ENCODE measurements at places on chromosomes 2 and 18.

GRCh38 chr2:88517759-88518201, 65.3 kb upstream of the FOXI3 start:
- no peak for DNase-seq

DNA sequence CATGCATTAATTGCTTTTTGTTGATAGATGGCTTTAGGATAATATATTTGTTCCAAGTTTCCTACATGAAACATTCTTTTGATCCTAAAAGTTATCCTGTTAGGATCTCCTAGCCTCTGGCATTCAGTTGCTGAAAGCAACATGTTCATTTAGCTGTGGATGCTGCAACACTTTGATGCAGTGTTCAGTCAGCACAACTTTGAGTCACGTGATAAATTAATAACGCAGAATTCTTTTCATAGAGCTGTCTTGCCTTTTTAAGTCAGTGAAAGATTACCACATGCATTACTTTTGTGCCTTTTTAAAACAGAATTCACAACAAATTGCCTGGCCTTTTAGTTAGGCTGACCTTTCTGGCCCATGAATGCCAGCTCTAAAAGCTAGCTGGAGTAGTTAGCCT, 1467.9 kb upstream of the ZEB2 start:
- no peak for DNase-seq

DNA sequence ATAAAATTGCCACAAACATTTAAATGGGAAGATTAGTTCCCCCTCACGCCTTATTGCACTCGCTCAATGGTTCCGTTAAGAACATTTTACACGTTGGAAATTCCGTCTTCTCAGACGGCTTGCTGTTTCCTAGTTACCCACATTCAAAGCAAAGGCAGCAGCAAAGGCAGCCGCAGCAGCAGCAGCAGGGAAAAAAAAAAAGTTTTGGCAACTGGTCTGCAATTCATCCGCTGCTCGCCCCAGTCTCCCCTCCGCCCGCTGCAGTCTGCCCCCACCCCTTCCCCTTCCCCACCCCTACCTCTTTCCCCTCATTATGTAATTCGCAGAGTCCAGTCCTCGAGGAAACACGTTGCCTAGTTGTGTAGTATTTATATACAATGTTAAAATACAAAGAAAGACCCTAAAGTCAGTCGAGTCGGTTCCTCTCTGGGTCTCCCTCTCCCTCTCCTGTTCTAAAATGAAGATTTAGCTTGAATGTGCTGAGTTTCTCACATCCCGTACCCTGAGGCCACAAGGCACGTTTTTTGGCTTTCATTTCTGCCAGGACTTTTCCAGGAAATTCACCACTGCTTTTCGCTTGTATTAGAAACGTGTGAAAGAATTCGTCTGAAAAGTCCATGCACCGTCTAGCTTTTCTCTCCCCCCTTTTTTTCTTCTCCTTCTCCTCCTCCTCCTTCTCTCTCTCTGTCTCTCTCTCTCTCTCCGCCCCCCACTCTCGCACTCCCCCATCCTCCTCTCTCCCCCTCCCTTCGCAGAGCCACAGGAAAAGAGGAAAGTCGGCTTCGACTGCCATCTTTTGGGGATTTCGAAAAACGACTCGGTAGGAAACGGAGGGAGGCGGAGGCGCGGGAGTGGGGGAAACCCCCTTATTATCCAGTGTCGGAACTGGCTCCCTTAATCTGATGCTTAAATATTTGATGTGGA, 140.0 kb downstream of the MEIS1 start:
- peak; percentile 3 for DNase-seq

GRCh38 chr18:74251297-74252038, 40.3 kb downstream of the CYB5A start:
- DNase-seq: no peak

DNA sequence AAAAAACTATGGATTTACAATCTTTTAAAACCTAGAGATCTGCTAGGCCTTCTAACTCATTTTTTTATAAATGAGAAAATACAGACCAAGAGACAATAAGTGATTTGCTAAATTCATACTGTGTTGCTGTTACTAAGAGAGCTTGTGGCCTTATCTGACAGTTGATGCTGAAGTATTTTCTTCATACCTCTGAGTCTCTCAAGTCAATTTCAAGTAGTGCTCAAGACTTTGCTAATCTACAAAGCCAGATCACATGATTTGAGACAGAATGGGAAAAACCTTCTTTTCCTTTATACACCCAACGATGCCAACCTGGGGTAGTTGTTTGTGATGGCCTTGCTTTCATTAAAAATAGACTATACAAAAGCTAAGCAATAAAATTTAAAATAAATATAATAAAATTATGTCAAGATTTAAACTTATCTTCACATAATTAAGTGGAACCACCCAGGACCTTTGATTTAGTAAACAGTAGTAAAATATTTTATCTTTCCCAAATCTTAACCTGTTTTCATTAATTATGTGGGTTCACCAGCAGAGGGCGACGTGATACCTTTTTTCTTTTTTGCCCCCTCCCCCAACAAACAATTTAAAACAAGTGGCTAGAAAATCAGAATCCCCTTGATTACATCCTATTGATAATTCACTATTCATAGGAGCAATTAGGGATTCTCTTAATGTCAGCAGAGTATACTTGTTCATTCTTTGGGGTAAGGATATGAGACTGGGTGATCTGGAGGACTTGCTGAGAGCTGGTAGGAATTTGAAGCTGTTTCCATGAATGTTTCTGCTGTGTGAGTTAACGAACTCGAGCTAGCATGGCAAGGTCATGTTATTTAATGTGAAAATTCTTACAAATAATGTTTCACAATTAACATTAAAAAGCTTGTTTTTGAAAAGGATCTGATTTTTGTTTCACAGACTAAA, 49.6 kb upstream of the SLC5A7 start:
- DNase-seq: no peak

DNA sequence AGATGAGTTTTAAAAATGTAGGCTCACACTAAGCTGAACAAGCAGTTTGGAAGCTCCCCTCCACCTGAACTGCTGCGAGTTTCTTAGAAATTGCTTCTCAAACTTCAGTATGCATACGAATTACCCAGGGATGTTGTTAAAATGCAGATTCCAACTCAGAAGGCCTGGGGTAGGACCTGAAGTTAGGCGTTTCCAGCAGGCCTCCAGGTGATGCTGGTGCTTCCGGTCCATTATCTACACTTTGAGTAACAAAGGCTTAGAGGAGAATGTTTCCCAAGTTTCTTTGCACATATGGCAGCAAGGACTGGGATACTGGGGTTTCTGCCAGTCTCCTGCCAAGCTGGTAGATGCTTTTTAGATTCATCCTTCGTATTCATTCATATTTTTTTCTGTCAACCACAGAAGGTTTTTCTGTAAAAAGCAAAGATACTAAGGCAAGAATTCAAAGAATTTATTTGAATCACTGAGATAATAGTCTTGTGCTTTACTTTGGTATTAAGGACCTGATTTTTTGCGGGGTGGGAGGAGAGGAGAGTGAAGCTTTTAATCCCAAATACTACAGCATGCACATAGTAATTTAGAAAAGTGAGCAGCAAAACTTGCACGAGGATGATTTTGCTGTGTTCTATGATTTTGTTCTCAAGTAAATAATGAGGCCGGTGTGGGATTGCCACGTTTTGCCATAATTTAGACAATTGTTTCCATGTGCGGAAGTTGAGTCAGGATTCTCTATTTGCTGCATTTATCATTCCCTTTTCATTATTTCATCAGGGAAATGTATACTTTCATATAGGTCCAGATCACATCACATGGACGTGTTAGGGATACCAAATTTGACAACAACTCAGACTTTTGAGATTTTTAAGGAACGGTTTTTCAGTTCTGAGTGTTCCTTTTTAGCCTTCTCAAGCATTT, 137.6 kb upstream of the SPATS2L start:
- no peak for DNase-seq

GRCh38 chr18:21364471-21364870, 122.4 kb downstream of the GREB1L start:
- DNase-seq: no peak

GRCh38 chr2:80858965-80859364, 554.4 kb upstream of the LRRTM1 start:
- DNase-seq: no peak

DNA sequence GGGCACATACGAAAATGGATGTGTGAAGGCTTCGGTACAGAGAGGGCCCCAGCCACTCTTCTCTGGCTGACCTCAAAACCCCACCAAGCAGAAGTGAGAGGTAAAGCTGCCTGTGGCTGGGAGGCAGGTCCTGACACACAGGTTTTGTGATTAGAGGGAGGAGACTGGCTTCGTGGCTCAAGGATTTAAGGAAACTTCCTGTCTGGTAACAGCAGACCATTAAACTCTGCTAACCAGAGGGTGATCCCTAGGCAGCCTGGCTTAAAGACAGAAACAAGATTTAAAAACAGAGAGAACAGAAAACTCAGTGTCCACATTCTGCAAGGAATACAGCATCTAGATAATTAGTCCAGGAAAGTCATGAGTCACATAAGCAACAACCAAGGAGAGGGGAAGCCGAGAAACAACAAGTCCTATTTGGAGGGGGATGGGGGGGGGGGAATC, 101.9 kb downstream of the NFATC1 start:
- DNase-seq: no peak

DNA sequence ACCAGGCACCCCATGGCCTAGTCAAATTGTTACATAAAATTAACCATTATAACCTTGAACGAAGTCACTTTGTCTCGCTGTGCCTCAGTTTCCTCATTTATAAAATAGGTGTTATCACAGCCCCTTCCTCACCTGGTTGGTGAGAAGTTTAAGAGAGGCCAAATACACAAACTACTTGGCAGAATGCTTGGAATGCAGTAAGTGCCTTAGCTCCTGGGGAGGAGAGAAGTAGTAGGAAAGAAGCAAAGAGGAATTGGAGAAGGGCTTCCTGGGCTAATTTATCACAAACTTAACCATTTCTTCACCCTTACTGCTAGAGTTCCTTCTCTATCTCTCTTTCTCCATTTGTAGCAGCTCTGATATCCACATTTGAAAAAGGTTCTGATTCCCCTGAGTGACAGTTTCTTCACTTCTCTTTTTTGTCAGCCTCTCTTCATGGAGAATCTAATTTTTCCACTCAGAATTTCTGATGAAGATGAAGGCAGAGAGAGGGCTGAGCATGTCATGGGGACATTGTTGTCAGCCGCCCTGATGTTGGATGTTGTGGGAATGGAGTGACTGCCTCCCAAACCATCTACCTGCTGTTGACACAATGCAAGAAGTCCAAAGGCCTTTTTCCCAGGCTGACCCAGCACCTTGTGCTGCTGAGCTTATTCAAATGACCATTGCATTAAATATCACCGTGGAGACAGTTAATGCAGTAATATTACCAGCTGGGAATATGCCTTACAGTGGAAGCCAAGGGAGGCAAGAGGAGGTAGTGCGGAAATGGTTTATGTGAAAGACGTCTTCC, 60.4 kb downstream of the BOD1L2 start:
- no peak for DNase-seq

- no peak for DNase-seq
Measured at GRCh38 chr2:233153146-233153798, 93.1 kb downstream of the INPP5D start.

DNA sequence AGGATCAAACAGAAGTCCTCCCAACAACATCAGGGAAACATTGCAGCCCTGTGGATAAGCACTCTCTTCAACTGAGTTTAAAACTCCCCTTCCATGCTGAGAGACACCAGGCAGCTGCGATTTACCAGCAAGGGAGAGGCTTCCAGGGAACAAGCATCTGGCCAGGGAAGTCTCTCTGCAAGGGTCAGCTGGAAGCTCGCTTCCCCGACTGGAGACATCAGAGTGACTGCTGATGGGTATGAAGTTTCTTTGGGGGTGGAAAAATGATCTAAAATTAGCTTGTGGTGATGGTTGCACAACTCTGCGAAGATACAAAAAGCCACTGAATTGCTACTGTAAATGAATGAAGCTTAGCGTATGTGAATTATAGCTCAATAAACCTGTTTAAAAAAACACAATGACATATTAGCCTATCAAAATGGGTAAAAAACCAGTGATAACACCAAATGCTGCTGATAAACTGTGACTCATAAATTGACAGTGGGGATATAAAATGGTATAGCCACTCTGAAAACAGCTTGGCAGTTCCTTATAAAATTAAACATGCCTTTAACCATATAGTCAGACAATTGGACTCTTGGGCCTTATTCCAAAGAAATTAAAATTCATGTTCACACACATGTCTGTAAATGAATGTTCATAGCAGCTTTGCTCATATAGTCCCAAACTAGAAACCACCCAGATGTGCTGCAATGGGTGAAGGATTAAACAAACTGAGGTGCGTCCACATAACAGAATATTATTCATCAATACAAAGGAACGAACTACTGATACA, 1082.0 kb downstream of the SOCS6 start:
- no peak for DNase-seq

GRCh38 chr2:119723784-119724467, 35.8 kb upstream of the PTPN4 start:
- DNase-seq: no peak

DNA sequence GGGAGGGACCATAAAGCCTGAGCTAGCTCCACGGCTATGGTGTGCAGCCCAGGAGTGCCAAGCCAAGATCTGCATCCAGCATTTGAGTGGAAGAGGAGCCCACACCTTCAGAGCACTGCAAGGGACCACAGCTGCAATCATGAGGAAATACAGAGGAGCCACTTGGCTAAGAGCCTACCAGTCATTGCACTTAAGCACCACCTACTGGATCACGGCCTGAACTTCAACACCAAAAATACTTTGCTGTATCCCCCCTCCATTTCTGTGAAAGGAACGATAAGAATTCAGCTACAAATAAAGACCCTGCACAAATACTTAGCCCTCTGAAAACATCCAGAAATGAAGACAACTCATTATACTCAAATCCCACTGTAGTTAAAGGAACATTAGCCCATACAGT, 545.3 kb downstream of the TSN start:
- no peak for DNase-seq

DNA sequence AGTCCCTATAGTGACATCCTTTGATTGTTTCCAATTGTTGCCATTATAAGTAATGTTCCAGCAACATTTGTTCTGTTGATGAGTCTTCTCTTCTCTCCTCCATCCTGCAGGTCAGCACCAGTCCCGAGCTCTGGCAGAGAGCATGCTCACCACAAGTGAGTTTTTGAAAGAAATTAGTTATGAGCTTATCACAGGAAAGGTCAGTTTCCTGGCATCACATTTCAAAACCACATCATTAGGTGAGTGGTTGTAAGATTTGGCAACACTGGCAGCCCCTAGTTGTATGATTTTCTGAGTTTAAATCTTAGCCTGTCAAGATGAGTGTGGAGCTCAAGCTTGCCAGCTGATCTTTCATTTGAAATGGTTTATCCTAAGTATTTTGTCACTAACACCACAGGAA, 149.6 kb downstream of the ESCO1 start:
- no peak for DNase-seq

DNA sequence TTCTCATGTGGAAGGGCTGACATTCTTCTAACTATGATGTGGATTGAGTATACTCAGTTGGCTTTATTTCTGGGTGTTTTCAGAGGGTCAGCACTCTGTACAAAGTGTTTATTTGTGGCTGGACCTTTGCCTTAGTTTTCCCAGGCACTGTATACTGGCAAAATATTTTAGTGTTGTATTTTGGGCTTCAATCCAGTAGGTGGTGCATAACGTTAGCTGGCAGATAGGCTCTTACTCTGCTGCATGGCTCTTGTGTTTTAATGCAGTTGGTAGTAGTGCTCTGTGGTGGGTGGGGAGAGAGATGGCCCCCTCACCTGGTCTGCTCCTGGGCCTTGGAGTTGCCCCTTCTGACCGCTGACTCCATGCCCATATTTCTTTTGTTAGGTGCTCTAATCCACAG, 75.6 kb upstream of the REG3A start:
- DNase-seq: no peak
